ENCODE measurements at places on chromosomes 6 and 20. TPM values are rescaled to one million over a fixed set of nuclear protein-coding genes. Genes with fewer than 3 reads are reported as not detected.

DNA sequence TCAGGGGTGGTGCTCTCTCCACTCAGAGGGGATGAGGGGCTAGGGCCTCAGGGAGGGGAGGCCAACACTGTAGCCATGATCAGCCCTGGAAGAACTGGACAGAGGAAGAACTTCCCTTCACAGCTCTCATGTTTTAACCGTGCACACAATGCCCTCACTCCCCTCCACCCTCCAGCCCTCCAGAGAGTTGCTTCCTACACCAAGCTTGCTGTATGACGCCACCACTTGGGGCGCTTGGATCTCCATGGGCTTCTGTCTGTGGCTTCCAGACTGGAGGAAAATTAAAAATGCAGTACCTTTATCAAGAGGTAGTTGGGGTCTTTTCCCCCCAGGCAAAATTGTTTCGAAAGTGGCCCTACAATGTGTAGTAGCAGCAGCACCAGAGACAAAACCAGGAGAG is 48.4 kb downstream of the ARHGAP40 start:
- DNase-seq: no peak

- DNase-seq: no peak
Observed at GRCh38 chr20:64001607-64002011, 20.7 kb downstream of the PRPF6 start.

- no peak for DNase-seq
Observed at GRCh38 chr6:47405273-47405672, 72.3 kb upstream of the CD2AP start.

DNA sequence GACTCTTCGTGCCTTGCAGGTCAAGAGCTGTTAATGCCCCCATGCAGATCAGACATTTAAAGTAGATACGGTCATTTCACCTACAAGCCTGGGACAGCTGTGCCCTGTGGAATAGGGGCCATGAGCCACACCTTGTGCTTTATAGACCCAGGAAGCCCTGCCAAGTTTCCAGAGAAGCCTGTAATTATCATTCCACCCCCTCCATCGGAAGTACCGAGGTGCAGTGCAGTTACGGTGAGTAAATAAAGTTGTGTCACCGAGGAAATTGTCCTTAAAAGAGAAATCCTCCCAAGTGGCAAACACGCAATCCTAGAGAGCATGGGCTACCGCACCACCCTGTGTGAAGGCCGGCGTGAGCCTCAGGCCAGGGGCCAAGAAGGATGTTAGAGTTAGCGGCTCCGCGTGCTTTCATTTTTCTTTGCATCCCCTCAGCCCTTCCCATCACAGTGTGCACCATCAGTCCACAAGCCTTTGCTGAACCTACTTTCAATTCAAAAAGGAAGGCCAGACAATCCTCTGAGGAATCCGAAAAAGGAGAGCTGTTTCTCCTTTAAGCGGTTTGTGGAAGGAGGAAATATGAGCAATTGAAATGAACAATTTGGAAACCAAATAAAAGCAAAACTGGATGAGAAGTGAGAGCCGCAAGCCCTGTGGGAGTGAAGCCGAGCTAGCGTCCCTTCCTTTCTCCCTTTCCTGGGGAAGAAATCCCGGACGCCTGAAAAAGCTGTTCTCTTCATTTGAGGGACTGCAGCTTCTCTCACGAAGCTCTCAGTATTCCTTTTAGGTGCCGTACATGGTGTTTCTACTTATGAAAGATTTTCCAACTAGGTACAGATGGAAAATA is 183.3 kb upstream of the PDE10A start:
- DNase-seq: no peak

- no peak for DNase-seq
Observed at GRCh38 chr20:53550280-53551187, 43.1 kb downstream of the ZNF217 start.

DNA sequence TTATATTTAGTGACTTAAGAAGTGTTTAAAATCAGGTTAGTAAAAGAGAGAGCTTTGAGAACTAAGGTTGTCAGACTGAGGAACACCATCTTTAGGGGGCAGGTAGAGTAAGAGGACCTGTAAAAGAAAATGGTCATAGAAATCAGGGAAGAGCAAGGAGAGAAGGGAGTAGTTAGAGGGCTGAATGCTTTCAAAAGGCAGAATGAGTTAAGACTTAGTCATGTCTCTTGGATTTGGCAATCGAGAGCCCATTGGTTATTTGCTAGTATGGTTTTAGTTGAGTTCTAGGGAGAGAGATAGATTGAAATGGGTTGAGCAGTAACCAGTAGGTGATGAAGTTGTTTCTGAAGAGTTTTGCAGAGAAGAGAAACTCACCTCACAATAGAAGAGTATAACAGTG is 51.1 kb downstream of the RALGAPB start:
- no peak for DNase-seq

GRCh38 chr6:156780102-156780641 is 3.0 kb downstream of the ARID1B start:
- peak; percentile 82 for DNase-seq

- no peak for DNase-seq
Observed at GRCh38 chr20:24018796-24019195, 30.2 kb upstream of the GGTLC1 start.

- no peak for DNase-seq
Observed at GRCh38 chr6:146281651-146282362, 252.9 kb downstream of the GRM1 start.

DNA sequence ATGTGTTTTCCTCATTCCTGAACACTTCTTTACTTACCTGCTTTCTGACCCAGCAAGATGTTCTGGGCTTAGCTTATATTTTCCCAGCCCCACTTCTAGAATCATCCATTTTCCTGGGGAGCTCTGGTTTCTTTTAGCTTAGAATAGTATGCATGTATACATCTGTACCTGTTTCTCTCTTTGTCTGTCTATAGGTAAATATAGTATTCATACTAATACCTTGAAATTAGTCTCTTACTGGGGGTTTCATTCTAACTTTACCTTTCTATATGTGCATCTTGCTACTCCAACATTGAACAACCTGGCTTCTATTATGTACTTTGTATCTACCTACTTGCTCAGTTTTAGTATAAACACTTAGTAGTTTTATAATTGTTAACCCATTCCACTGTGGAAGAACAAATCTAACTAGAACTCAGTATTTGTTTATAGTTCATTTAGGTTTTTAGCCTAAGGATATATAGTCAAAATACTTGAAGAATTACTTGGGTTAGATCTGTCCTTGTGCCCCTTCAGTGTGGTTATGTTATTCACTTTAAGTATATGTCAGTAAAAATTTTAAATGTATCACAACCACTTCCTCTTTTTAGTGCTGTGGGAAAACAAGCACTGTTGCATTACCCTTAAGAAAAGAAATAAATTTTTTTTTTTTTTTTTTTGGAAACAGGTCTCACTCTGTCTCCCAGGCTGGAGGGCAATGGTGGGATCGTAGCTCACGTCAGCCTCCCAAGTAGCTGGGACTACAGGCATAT is 54.0 kb downstream of the ASXL1 start:
- DNase-seq: no peak

DNA sequence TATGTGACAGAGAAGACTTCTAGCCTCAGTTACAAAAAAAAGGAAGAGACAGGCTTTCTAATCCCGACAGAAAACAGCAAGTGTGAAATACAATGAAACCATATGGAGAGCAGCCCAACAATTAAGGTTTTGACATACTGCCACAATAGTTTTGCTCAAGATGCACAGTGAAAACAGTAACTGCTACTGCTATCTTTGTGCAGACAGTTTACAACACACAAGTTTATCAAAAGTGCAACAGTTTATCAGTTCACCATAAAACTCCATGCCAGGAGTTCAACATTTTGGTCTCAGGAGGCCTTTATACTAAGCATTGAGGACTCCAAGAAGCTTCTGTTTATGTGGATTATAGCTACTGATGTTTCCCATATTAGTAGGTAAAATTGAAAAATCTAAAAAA is 37.6 kb downstream of the GOPC start:
- DNase-seq: no peak

DNA sequence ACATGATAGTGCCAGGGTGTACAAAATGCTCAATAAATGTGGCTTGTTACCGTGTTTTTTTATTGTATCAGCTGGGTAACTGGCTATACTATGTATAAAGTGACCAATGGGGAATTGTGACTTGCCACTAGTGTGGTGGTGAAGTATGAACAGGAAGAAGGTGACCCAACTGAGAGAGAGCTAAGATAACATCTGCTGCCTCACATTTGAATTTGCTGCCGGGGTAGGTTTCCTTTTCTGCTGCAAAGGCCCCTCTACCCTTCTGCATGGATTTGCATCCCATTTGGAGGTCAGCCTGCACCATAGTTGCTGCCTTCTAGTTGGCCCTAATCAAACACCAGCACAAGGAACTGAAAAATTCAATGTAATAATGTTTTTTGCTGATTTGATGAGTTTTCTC is 24.1 kb downstream of the IL17A start:
- no peak for DNase-seq

DNA sequence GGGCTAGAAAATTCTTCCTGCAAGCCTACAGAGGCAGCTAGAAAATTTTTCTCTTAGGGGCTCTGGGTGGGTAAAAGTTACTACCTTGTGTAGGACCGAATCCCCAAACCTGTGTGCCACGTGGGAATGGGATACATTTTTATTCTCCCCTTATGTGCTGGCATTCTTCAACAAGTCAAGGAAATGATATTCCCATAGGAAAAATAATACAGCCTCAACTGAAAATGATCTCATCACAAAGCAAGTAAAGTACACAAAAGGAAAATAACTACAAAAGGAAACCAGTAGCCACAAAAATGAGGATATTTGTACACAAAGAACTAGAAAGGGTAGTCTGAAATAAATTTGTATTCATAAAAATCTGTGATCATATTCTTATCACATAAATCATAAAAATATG is 298.1 kb downstream of the LAMA2 start:
- no peak for DNase-seq

- peak; percentile 30 for DNase-seq
Observed at GRCh38 chr6:154995254-154996015, at the start of gene TIAM2. TIAM2 (plus strand) TSS chr6:154995315; CDS start chr6:155129224, 133,909 bp downstream.

DNA sequence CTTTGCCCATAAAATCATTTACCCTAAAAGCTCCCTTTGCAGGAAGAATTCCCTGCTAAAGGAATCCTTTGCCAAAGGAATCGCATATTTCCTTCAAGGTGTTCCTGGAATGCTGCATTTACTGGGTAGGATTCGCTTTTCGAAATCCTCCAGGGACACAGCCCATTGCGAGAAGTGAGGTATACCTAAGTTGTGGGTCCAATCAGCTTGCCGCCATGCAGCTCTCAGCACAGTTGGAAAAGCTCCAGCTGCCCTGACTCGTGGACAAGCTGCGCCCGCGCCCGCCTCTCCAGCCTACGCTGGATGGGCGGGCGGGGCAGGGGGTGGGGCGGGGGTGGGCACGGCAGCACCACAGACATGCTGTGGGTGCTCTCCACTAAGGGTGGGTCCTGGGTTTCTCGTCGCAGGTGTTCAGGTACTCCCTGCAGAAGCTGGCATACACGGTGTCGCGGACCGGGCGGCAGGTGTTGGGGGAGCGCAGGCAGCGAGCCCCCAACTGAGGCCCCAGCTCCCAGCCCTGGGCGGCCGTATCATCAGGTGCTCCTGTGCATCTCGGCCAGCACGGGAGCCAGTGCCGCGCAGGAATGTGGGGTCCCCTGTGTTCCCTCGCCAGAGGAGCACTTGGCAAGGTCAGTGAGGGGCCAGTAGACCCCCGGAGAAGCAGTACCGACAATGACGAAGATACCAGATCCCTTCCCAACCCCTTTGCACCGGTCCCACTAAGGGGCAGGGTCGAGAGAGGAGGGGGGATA is 1.4 kb downstream of the NNAT start:
- DNase-seq: no peak

GRCh38 chr6:165807249-165807960 is 144.4 kb upstream of the PDE10A start:
- DNase-seq: no peak

DNA sequence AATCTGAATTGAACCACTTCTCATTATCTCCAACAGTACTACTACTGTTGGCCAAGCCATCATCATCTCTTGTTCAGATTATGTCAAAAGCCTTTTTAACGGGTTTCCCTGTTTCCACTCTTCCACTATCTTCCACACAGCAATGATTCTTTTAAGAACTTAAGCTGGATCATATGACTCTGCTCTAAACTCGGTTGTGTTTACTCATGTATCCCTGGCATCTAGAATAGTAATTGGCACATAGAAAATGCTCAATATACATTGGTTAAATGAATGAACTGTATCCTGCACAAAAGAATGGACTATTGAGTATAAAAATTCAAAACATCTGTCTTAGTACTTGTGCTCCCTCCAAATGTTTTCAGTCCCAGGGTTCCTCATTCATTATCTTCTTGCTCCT is 2.8 kb upstream of the COX7A2 start:
- no peak for DNase-seq

Gene BPIFB2
- total RNA-seq: 1.4 TPM

Gene ATP6V1G2
- 6.9 TPM for total RNA-seq

Gene CTAGE9
- 3.7 TPM for total RNA-seq

Gene COL12A1
- 13.6 TPM for total RNA-seq

Gene POU3F2
- 0.31 TPM for total RNA-seq

Measured in testis (tissue), 5 donors.